SW480 (cell line): ENCODE measurements at places on chromosomes 13 and 19.

GRCh38 chr13:98570929-98571372 lies 6.0 kb downstream of the STK24 start:
- DNase-seq: peak; percentile 96

GRCh38 chr13:30429721-30430694 lies 7.7 kb downstream of the UBE2L5 start:
- peak; percentile 73 for DNase-seq

DNA sequence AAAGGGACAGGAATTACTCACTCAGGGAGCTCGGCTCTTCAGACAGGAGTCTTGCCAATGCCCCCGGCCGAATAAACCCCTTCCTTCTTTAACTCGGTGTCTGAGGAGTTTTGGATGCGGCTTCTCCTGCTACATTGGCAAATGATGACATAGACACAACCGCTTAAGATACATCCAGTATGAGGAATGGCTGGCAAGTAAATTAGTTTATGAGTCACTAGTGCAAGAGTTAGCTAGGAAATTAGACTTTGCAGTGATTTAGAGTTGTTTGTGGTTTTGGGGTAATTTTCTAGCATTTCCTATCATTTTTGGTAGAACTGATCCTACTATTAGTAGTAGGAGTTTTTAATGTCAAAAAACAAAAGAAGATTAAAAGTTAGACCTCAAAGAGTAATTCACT lies 166.2 kb downstream of the SLITRK1 start:
- no peak for DNase-seq

GRCh38 chr13:32426990-32427851 lies 709 bp downstream of the N4BP2L1 start:
- peak; percentile 33 for DNase-seq

GRCh38 chr19:4669723-4670480 lies at the start of gene MYDGF:
Gene MYDGF (minus strand): TSS chr19:4670342. CDS start chr19:4670334, 8 bp downstream.
- peak; percentile 84 for DNase-seq

GRCh38 chr13:30235216-30235615 lies 72.1 kb downstream of the KATNAL1 start:
- DNase-seq: no peak

GRCh38 chr13:26179344-26179743 lies 42.8 kb downstream of the RNF6 start:
- DNase-seq: no peak

GRCh38 chr19:10205636-10206035 lies 10.9 kb upstream of the DNMT1 start:
- DNase-seq: no peak

GRCh38 chr19:2207991-2208860 lies 27.9 kb downstream of the PLEKHJ1 start:
- peak; percentile 44 for DNase-seq

DNA sequence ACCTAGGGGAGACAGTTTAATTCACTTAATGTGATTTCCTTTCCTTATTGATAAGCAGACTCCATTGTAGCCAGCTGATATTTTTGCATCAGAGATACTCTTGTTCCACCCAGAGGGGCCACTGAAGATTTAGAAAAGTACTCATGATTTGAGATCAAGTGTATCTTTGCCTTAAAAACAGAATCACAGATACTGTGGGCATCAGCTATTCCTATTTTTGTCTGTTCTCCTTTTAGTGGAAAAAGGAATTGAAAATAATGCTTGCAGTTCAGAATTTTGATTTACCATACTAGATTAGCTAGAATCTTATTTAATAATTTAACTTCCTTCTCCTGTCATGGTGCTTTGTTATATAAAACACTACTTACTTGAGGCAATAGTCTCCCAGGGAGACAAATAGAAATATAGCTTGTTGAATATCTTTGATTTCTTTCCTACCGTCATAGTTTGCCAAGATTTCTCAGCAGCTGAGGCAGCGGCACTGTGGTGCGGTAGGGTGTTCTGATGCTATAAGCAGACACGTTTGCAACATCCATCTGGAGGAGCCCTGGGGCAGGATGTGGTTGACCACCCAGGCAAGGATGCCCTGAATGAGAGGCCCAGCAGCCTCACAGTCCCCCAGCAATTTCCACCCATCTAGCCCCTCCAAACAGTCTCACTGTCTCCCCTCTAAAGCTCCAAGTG lies 47.0 kb upstream of the RAP2A start:
- no peak for DNase-seq

GRCh38 chr13:29529754-29530153 lies 65.7 kb downstream of the SLC7A1 start:
- no peak for DNase-seq
